Ascending aorta (tissue), 2 donors: ENCODE measurements at places on chromosomes 2 and 18.

DNA sequence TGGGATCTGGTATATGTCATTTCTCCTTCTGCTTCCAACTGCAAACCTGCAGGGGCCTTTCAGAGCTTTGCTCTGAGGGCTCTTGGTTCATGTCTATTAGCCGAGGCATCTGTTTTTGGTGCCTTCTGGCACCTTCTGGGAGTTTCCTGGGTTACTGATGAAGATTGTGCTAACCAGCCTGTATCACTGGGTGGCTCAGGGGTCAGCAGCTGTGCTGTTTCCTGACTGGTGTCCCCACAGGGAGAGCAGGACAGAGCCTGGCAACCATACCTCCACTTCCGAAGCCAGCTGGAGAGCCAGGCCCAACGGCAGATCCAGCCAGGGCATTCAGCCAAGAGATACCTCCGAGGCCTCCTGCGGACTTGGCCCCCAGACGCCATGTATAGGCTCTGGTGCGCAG, 17.5 kb downstream of the KIAA2012 start:
- no peak for DNase-seq

GRCh38 chr18:59512025-59512755, 153.1 kb upstream of the LMAN1 start:
- no peak for DNase-seq

DNA sequence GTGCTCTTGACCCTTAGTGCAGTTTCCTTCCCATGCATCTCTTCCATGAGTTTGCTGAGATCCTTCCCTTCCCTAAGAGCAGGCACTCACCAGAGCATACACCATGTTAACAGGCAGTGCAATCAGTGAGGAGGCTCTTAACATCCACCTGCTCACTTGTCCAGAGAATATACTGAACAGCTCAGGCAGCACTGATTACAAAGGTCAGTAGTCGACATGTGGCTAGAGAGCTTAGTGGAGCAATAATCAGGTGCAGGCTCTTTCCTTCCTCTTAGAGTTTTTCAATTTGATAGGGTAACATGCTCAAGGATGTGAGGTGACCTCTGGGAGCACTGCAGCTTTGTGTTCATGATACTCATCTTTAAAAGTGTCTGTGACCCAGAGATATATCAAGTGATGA, 144.1 kb upstream of the SETBP1 start:
- no peak for DNase-seq

- DNase-seq, result no peak
These were observed 65.3 kb downstream of the PTPRM start for GRCh38 chr18:7632152-7633098.

- DNase-seq, result peak; percentile 15
These were observed 219.4 kb downstream of the MREG start for GRCh38 chr2:215793747-215794595.

DNA sequence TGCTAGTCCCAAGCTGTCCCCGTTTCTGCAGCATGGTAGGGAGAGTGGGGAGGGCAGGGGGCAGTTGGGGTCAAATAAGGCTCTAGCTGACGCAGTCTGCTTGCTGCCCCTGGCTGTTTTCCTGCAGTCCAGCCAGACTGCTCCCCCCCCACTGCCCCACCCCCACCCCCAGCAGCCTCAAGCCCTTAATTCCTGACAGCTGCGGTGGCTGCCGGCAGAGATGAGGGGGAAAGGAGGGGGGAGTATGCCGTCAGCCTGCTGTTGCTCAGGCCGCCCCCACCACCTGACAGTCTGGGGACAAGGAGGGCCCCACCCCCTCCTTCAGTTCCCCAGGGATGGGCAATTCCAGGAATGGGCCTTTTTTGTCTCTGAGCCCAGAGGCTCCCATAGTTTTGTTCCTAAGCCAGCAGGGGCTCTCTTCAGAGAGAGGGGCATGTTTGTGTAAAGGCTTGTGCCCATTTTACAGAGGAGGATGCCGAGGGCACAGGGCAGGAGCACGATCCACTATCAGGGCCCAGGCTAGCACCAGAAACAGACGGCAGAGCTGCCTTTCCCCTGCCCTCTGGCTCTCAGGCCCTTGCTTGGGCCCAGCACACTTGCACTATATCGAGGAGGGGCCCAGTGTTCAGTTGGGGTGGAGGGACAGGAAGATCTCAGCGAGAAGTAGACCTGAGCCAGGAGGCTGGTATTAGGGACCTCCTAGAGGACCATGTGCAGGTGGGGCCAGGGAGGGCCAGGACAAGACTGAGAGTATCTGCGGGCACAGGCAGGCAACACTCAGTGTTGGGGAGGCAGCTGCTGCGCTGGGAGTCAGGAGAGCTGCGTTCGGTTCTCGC, 1.5 kb upstream of the WNT10A start:
- DNase-seq, result no peak

- DNase-seq, result no peak
These were observed 19.4 kb downstream of the SS18 start for GRCh38 chr18:26071020-26071419.

- DNase-seq, result no peak
These were observed 154.8 kb downstream of the ZEB2 start for GRCh38 chr2:144364944-144365738.

GRCh38 chr2:178163395-178163794, 30.9 kb upstream of the OSBPL6 start:
- no peak for DNase-seq

DNA sequence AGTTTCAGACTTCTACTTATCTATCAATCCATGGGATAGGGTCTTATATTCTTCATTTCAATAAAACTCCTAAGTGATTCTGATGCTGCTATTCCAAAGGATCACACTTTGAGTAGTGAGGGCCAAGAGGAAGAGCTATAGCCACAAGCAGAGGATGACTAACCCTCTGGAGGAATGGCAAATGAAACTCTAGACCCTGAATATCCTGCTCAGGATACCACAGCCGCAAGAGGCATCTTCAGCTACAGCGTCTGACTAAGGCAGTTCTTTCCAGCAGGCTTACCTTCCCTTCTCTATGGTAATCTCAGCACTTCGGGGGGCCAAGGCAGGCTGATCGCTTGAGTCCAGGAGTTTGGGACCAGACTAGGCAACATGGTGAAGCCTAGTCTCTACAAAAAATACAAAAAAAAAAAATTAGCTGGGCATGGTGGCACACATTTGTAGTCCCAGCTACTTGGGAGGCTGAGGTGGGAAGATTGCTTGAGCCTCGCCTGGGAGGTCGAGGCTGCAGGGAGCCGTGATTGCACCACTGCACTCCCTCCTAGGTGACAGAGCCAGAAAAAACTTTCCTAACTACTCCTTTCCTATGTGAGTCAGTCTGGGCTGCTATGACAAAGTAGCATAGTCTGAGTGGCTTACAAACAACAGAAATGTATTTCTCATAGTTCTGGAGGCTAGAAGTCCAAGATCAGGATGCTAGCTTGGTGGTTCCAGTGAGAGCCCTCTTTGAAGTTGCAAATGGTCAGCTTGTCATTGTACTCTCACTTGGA, 371.9 kb downstream of the IRS1 start:
- DNase-seq, result no peak

- no peak for DNase-seq
These were observed 119.6 kb downstream of the FAM210A start for GRCh38 chr18:13606604-13607254.

DNA sequence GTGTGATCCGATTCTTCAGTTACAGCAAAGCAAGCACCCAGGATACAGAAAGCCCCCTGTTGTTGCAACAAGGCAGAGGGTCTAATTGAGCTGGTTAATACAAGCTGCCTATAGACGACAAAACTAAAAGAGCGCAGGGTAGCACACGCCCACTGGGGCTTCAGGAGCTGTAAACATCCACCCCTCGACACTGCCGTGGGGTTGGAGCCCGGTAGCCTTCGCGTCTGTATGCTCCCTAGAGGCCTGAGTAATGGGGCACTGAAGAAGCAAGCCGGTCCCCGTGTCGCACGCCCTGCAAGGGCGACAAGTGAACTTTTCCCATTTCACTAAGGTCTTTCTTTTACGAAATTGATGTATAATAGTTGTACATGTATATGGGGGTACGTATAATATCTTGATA, 24.7 kb upstream of the CHRNA1 start:
- no peak for DNase-seq

GRCh38 chr2:133107058-133107815, 437.2 kb upstream of the LYPD1 start:
- no peak for DNase-seq

DNA sequence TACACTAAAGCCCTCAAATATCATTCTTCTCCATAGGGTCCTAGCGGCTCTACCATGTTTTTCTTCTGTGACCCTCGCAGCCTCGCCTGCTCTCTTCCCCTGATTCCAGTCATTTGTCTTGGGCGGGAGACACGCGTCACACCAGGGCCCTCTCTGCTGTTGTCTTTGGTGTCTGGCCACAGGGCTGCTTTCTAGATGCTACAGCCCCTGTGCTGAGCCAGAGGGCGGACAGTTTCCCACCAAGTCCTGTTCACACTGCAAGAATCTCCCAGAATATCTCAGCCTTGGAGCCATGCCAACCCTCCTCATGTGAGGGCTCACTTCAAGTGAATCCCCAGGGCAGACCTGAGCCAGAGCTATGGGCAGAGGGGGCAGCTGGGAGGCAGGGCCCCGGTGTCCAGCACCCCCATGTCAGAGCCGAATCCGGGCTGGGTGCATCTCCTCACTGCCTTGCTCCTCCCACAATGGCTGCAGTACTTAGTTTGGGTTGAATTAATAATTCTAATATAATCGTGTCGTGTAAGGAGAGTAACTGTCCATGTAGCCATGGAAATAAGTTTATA, 42.1 kb downstream of the DIPK1C start:
- no peak for DNase-seq

DNA sequence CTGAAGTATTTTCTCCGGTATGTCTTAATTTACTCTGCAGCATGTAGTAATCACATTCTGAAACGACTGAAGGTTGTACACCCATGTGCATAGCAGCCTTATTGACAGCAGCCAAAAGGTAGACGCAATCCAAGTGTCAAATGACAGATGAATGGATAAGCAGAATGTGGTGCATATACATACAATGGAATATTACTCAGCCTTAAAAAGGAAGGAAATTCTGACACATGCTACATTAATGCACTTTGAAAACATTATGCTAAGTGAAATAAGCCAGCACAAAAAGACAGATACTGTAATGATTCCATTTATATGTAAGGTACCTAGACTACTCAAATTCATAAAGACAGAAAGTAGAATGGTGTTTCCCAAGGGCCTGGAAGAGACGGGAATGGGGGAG, 88.0 kb upstream of the EFEMP1 start:
- no peak for DNase-seq

GRCh38 chr2:213246497-213247281, 37.6 kb upstream of the SPAG16 start:
- no peak for DNase-seq

GRCh38 chr2:35033748-35034147, 1321.8 kb upstream of the CRIM1 start:
- DNase-seq, result no peak

- DNase-seq, result no peak
These were observed 19.2 kb downstream of the DTNA start for GRCh38 chr18:34729264-34729663.

DNA sequence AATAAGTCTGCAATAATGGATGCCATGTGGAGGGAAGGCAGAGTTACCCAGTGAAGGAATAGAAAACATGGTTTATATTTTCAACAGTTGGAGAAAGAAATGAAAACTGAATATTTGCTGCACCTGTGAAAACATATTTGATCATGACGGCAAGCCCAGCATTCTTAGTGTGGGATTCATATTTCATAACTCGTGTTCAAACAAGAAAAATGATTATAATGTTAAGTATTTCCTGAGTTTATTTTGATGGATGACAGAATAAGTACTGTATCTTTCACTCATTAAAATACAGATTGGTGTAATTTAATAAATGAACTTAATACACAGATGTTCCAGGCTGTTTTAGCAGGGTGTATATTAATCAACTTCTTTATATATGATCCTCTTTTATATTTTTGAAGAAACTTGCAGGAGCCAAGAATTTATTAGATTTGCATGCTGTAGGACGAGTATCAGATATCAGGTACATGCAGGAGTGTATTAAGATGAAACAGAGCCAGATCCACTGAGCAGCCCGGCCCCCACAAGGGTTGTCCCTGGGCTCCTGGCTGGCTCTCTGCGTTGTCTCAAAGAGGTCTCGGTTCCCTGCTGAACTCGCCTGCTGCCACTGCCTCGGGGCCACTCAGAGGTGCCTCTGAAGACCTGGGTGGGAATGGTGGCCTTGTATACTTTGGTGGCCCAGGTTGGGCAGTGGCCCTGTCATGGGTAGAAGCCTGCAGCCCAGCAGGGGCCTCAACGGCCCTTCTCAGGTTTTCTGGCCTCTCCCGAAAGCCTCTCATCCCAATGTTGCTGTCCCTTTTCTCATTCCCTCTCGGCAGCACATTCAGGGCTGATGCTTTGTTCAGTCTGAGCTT, 95.0 kb upstream of the LDAH start:
- DNase-seq, result no peak

DNA sequence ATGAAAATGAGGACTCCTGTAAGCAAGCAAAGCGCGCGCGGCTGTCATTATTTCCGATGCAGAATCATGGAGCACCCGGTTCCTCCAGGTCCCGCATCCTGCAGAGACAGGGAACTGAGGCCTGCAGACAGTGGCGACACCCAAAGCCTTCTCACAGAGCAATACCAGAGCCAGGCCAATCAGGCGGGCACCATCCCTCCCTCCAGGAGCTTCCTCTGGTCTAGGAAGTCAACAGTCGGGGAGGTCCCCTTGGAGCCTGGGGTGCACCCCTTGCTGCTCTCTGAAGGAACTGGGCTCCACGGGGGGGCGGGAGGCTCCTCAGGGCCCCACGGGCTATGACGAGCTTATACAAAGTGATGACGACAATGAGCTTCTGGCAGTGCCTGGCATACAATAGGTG, 60.3 kb upstream of the HPCAL1 start:
- DNase-seq, result no peak

- DNase-seq, result peak; percentile 94
These were observed 10.9 kb downstream of the CATIP start for GRCh38 chr2:218367415-218368149.

GRCh38 chr2:76274160-76274559, 563.4 kb upstream of the GCFC2 start:
- no peak for DNase-seq

- DNase-seq, result no peak
These were observed 97.2 kb downstream of the GAREM1 start for GRCh38 chr18:32373505-32373904.

GRCh38 chr2:126855606-126856005, 43.1 kb upstream of the TEX51 start:
- DNase-seq, result no peak

DNA sequence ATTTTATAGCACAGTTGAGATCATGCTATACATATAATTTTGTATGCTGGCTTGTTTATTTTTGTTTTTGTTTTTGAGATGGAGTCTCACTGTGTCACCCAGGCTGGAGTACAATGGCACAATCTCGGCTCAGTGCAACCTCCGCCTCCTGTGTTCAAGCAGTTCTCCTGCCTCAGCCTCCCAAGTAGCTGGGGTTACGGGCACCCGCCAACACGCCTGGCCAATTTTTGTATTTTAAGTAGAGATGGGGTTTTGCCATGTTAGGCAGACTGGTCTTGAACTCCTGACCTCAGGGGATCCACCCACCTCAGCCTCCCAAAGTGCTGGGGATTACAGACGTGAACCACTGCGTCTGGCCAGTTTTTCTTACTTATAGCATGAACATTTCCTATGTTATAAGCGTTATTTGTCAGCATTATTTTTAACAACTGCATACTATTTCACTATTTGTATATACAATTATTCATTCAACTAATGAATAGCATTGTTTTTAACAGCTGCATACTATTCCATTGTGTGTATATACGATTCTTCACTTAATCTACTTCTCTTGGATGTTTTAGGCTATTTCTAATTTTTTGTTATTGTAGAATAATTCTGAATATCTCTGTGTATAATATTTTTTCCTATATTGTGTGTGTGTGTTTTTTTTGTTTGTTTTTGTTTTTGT, 3.5 kb downstream of the EHD3 start:
- peak; percentile 34 for DNase-seq
